ENCODE measurements at places on chromosomes 1 and 21.

DNA sequence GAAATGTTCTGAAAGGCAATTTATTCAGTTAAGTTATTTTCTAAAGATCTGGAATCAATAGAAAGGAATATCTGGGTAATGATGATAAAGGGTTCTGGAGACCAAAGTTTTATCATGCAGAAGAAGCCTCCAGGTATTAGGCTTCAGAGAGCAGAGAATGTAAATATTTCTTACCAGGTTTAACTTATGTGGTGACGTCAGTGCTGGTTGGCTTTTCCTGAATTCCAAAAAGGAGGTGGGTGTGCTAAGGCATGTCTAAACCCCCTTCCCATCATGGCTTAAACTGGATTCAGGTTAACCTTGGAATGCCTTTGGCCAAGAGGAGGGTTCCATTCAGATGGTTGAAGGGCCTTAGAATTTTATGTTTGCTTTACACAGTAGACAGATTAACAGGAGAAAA, 829.9 kb downstream of the NCAM2 start:
- no peak for DNase-seq

GRCh38 chr1:160018900-160019299, 12.9 kb downstream of the PIGM start:
- DNase-seq = no peak

GRCh38 chr1:199859491-199859933, 168.0 kb upstream of the NR5A2 start:
- DNase-seq = peak; percentile 21

- no peak for DNase-seq
These were observed 1.8 kb downstream of the AGPAT3 start for GRCh38 chr21:43866659-43867331.
